ENCODE measurements at places on chromosomes 3 and 15.

- no peak for DNase-seq
These were observed 104.8 kb downstream of the HES1 start for GRCh38 chr3:194240766-194241165.

GRCh38 chr3:198080521-198081384 lies 120.7 kb downstream of the LMLN start:
- peak; percentile 51 for DNase-seq

GRCh38 chr3:168514252-168514651 lies 418.5 kb upstream of the GOLIM4 start:
- no peak for DNase-seq

DNA sequence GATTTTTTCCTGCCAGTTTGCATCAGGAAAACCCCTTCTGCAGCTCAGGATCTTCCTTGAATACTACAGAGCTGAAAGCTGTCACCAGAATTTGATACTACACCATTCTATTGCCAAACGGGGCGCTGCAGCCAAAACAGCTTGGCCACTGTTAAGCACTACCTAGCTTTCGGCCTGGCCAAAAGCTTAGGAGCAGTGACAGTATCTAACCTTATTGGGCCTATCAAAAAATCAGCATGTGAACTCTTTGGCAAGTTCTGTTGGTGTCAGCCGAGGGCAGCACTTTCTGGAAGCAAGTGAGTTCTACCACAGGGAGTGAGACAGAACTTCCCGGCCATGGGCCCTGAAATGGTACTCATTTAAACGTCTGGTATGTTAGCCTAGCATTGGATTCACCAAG lies 16.1 kb upstream of the GYG1 start:
- no peak for DNase-seq

DNA sequence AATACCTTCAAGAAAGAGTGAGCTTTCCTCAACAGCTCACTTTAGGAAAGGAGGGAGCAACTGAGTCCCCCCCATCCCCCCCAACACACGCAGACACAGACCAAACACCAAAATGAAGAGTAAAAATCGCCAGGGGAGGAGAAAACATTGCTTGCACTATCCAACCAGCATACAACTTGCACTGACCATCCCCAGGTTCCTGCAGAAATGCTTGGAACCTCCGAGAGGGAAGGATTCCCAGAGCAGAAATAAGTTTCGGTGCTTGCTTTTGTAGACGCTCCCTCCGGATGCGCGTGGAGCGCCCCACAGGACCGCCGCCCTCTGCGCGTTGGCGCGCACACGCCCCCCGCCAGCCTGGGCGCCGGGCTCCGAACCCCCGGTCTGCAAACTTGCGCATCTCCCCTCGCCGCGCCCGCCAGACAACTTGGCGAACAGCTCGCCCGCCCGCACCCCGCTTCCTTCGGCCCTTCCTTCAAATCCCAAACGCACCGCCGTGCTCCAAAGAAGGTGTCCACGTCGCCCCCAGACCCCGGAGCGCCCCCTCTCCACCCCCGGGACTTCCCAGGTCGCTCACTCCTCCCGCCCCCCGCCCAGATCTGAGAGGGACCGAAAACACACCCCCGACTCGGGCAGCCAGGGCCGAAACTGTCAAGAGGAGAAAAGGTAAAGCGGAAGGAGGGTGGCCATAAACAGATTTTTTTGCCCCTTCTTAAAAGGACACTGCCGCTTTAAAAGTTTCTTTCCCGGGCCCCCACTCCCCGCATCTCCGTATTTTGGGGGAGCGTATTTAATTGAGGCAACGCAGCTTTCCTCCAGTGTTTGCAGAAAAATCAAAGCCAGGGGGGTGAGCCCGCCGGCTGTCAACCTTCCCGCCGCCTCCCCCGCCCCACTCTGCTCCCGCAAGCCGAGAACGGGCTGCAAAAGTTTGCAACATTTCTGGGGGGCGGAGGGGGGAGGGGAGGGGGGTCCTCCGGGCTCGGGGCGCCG lies 859 bp downstream of the RORA start:
- DNase-seq = no peak

DNA sequence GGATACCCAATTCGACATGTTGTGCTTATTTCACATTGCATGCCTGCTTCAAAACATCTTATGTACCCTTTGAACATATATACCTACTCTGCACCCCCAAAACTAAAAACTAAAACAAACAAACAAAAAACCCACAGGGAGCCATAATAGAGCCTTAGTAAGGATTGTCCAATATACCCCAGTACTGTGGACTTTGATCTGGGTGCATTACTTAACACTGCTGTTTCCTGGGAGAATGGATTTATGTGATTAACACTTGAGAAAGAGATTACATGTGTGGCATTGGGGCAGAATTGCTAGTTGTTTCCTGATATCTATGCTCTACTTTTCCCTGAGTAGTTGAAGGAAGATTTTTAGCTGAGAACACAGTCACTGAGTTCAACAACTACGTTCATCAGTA lies 583.4 kb upstream of the ROBO1 start:
- DNase-seq = no peak

DNA sequence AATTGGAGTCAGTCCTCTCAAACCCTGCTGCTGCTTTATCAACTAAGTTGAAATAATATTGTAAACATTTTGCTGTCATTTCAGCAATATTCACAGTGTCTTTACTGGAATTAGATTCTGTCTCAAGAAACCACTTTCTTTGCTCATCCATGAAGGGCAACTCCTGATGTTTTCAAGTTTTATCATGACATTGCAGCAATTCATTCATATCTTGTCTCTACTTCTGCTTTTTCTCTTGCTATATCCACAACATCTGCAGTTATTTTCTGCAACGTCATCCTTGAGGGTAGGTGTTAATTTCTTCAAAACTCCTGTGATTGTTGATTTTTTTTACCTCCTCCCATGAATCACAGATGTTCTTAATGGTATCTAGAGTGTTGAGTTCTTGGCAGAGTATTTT lies 181.6 kb downstream of the EPHA6 start:
- DNase-seq = no peak

DNA sequence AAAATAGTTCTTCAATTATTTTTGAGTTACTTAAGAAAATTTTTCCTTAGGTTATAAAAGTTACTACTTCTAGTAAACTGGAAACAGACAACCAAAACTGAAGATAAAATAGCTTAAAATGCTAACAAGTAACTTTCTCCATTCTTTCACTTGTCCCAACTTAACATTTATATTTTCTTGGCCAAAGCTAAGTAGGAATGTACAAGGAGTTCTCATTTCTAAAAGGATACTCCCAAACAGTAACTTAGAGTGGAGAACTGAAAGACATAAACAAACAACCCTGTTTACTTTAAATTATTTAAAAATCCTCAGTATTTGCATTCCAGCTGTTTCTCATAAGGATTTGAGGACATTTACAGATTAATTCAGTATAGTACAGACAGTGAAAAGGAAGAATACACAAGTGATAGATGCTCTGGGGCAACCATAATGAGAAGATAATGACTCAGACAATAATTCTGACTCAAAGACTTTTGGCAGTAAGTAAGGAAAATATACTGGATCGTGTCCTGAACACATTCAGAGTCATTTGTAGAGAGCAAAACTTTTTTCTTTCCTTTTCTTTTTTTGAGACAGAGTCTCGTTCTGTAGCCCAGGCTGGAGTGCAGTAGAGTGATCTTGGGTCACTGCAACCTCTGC lies 29.2 kb upstream of the ANXA2 start:
- no peak for DNase-seq

DNA sequence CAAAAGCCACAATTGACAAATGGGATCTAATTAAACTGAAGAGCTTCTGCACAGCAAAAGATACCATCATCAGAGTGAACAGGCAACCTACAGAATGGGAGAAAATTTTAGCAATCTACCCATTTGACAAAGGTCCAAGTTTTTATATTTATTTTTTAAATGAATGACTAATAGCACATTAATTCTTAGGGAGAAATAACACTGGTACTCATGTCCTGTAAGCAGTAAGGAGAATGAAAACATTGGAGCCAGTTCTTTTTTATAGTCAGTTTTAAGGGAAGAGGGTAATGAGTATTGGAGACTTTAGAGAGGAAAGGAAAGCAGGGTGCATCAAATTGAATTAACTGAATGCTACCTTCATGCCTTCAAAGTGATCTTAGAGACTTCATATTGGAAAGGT lies 404.7 kb upstream of the TGFBR2 start:
- DNase-seq = no peak

DNA sequence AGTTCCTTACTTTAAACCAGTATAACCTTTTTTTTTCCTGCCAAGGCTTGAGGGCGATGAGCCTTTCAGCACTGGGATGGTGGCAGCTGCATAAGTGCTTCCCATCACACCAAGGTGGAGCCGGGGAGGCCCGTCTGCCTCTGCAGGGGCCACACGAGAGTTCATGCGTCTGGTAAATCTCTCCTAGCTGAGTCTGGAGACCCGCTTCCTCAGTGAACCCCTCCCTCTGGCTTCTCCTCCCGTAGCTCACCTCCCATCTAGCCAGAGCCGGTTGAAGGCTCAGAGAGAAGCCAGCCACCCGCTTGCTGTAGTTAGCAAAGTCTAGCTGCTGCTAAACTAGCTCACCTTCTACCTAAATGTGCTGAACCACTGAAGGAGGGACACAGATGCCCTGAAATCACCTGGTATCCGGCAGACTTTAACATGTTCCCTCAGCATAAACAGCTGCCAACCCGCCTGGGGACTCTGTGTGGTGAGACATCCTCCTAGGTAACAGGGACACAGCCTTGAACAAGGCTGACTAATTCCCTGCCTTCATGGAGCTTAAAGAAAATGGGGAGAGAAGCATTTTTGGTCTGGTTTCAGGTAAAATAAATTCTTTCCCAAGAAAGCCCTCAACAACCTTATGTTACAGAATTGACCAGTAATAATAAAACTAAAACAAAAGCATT lies 42.9 kb downstream of the RLBP1 start:
- no peak for DNase-seq

DNA sequence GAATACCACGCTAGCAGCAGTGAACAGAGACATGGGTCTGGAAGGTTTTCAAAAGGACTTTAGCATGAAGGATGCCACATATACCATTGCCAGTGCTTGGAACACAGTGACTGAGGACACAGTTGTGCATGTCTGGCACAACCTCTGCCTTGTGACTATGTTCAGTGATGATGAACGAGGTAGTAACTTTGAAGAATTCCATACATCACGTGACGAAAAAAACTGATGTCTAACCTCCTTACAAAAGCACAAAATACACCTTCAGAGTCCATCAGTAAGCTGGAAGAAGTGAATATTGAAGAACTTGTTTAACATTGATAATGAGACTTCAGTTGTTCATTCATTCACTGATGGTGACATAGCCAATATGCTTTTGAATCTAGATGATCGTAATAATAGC lies 594.8 kb upstream of the GRM7 start:
- DNase-seq = no peak

- DNase-seq = no peak
These were observed 325.0 kb downstream of the RBMS3 start for GRCh38 chr3:29605845-29606244.

- no peak for DNase-seq
These were observed 11.2 kb downstream of the CSNK1G1 start for GRCh38 chr15:64344651-64345294.

Measured in stimulated activated CD4-positive, alpha-beta T cell treated with anti-CD3 and anti-CD28 coated beads, Interleukin-1b, Interleukin-23, amount 100 ng/mL, for 1 hour (primary cell).